ENCODE measurements at places on chromosomes 6 and 20. TPM values are rescaled to one million over a fixed set of nuclear protein-coding genes. Genes with fewer than 3 reads are reported as not detected.

The TNFRSF21 gene
- total RNA-seq = 120 TPM

- DNase-seq = peak; percentile 37
These were observed 156.9 kb downstream of the VEGFA start for GRCh38 chr6:43926634-43927531.

GRCh38 chr20:6057691-6058090 is 3.8 kb upstream of the LRRN4 start:
- no peak for DNase-seq

DNA sequence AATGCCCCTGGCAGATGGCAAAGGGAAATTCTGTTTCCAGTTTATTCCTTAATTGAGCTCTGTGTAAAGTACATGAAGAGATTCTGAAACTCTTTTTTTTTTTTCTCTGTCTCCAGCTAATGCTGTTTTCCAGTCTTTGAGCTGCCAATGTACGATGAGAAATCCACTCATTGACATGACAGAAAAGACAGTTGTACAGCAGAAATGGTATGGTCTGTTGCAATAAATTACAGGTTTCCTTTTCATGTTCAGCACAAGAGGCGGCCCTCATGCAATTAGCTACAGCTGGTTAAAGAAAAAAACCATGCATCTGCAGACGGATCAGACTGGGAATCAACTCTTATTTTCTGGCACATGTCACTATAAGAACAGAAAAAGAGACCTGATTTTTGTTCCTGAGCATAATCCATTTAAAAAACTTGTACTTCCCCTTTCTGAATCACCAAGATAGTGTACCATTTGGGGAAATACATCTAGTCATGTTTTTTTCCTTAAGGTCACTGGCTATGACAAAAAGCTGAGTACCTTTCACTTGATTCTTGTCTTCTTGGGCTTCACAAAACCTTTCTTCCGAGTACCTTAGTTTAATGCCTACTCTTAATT is 289.8 kb upstream of the PREP start:
- no peak for DNase-seq

- DNase-seq = no peak
These were observed 98.3 kb downstream of the ELOVL5 start for GRCh38 chr6:53250176-53251032.

The WASF1 gene
- total RNA-seq = 9.5 TPM

DNA sequence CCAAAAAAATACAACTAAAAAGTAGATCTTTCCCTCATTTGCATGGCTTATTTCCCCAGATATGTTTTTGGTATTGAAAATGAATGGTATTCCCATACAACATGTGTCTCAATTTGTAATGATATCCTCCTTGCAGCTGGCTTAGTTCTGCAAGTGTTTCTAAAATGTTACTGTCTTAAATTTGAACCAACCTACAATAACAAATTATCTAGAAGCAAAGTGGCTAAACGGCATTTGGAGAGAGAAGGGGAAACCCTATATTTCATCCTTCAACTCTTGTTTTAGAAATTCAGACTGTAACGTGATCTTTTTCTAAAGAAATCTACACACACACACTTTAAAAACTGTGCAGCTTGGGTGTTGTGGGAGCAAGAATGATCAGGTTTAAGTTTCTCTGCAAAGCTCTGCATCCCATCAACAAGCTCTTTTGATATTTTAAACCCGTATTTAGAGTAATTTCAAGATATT is 153.0 kb downstream of the SOBP start:
- no peak for DNase-seq

The ARHGAP40 gene
- not detected for total RNA-seq
